ENCODE measurements at places on chromosomes 16 and 17. TPM values are rescaled to one million over a fixed set of nuclear protein-coding genes. Genes with fewer than 3 reads are reported as not detected.

GRCh38 chr16:58589326-58589905 is 40.2 kb downstream of the CNOT1 start:
- H3K4me3 ChIP-seq: no peak overlapping the region
- H3K27me3 ChIP-seq: no peaks in the 10 kb centered on the region

HS3ST3A1 gene
- not detected for total RNA-seq

GRCh38 chr16:49951574-49952195 is 73.3 kb upstream of the CNEP1R1 start:
- no peak overlapping the region for H3K4me3 ChIP-seq
- no peak overlapping the region for H3K27ac ChIP-seq
- H3K4me1 ChIP-seq: no peaks in the 10 kb centered on the region

UBE2Z gene
- 109 TPM for total RNA-seq

GRCh38 chr16:57999971-58000705 is at the start of gene ZNF319:
ZNF319 (minus strand) TSS chr16:58000672; CDS start chr16:57998265, 2,407 bp downstream.
- no peaks in the 10 kb centered on the region for H3K27me3 ChIP-seq
- peak; percentile 24 for DNase-seq
- peak within 1 kb of the TSS; percentile 94 for H3K4me3 ChIP-seq
- H3K36me3 ChIP-seq: no peaks in the 10 kb centered on the region
- H3K27ac ChIP-seq: peak within 1 kb of the TSS; percentile 90

CRYBA1 gene
- total RNA-seq: not detected

DNA sequence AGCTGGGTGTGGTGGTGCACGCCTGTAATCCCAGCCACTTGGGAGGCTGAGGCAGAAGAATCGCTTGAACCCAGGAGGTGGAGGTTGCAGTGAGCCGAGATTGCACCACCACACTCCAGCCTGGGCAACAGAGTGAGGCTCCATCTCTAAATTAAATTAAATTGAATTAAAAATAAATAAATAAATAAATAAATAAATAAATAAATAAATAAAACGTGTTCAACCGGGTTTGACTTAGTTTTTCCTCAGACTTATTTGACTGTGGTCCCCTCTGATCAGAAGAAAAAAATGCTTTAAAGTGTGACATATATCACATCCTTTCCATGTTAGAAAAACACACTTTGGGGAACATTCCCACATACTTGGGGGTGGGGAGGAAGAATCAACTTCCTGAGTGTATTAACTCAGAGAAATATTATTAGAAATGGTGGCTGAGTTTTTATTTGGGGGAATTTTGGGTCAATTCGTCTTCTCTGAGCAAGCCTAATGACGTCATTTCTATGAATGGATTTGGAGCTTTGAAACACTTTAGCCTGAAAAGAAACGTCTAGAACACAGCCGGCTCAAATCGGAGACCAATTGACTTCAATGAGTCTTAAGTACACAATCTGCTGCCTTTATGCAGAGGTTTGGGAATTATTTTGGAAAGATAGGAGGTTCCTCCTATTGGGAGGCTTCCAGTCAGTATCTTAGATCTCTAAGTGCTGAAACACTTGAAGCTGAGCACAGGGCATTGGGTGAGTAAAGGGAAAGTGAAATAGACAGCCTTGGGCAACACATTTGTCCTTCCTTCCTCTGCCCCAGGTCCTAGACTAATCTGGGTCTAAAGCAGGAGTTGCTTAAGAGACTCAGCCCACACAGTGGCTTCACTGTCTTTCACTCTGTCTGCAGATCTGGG is 132.6 kb downstream of the PITPNC1 start:
- H3K27ac ChIP-seq: peak overlapping the region; percentile 64
- DNase-seq: no peak
- no peaks in the 10 kb centered on the region for H3K27me3 ChIP-seq

GRCh38 chr17:51707216-51707615 is 446.9 kb downstream of the UTP18 start:
- no peaks in the 10 kb centered on the region for H3K36me3 ChIP-seq
- no peak overlapping the region for H3K4me3 ChIP-seq

- H3K4me3 ChIP-seq: no peak overlapping the region
- no peaks in the 10 kb centered on the region for H3K36me3 ChIP-seq
- no peak overlapping the region for H3K27ac ChIP-seq
- peaks cover 9% of the 10 kb centered on the region for H3K27me3 ChIP-seq
Measured at GRCh38 chr16:55588799-55589198, 22.3 kb downstream of the CAPNS2 start.

GRCh38 chr16:1520461-1520860 is 13.0 kb upstream of the TMEM204 start:
- H3K4me1 ChIP-seq: peaks cover under 1% of the 10 kb centered on the region
- H3K27ac ChIP-seq: no peak overlapping the region
- H3K36me3 ChIP-seq: no peaks in the 10 kb centered on the region
- H3K4me3 ChIP-seq: no peak overlapping the region
- peak; percentile 1 for DNase-seq
- no peaks in the 10 kb centered on the region for H3K27me3 ChIP-seq

DNA sequence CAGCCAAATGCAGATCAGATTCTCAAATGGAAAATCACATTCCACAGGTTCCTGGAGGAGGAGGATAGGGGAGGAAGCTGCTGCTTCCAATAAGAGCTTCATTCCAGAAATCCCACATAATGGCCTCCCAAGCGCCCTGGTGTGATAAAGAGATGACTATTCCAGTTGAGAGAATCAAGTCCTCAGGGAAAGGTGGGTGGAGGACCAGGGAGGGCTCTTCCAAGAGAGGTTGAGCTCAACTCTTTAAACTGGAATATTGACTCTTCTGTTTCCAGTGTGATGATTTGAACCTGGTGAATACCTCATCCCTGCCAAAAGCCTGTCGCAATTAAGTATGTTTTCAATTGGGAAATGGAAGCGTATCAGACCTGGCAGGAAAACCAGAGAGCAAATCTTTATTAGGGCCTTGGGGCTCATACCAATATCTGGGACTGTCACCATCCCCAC is 81.4 kb upstream of the DYNLRB2 start:
- H3K27me3 ChIP-seq: peaks cover 11% of the 10 kb centered on the region
- H3K27ac ChIP-seq: no peak overlapping the region
- H3K36me3 ChIP-seq: no peaks in the 10 kb centered on the region
- DNase-seq: no peak
- no peaks in the 10 kb centered on the region for H3K4me1 ChIP-seq
- no peak overlapping the region for H3K4me3 ChIP-seq

LGALS9B gene
- not detected for total RNA-seq

ALDH3A1 gene
- total RNA-seq: not detected

- H3K27ac ChIP-seq: no peak overlapping the region
- H3K4me1 ChIP-seq: peaks cover 2% of the 10 kb centered on the region
- no peak overlapping the region for H3K4me3 ChIP-seq
- no peaks in the 10 kb centered on the region for H3K36me3 ChIP-seq
- peaks cover 10% of the 10 kb centered on the region for H3K27me3 ChIP-seq
- DNase-seq: no peak
Measured at GRCh38 chr16:56048425-56049105, 142.7 kb upstream of the GNAO1 start.

EIF3CL gene
- total RNA-seq: 19.0 TPM

- no peaks in the 10 kb centered on the region for H3K36me3 ChIP-seq
- peak overlapping the region; percentile 8 for H3K27ac ChIP-seq
Measured at GRCh38 chr17:77778636-77779489, 179.6 kb upstream of the TNRC6C start.

QRICH2 gene
- 8.3 TPM for total RNA-seq

- H3K27me3 ChIP-seq: no peaks in the 10 kb centered on the region
- no peaks in the 10 kb centered on the region for H3K36me3 ChIP-seq
- peak overlapping the region; percentile 96 for H3K4me3 ChIP-seq
- peaks cover 50% of the 10 kb centered on the region for H3K4me1 ChIP-seq
- H3K27ac ChIP-seq: peak overlapping the region; percentile 97
Measured at GRCh38 chr16:11914210-11915113, 1.3 kb downstream of the GSPT1 start.

TNFRSF13B gene
- 1.3 TPM for total RNA-seq

GRCh38 chr16:2212362-2213324 is 2.0 kb upstream of the BRICD5 start:
- H3K36me3 ChIP-seq: peaks cover 5% of the 10 kb centered on the region
- no peak for DNase-seq
- peaks cover 8% of the 10 kb centered on the region for H3K4me1 ChIP-seq
- peak overlapping the region; percentile 65 for H3K4me3 ChIP-seq
- H3K27ac ChIP-seq: peak overlapping the region; percentile 44
- H3K27me3 ChIP-seq: no peaks in the 10 kb centered on the region

TMEM114 gene
- total RNA-seq: not detected

- H3K27ac ChIP-seq: no peak overlapping the region
- H3K36me3 ChIP-seq: peaks cover 32% of the 10 kb centered on the region
- H3K4me1 ChIP-seq: peaks cover 2% of the 10 kb centered on the region
- no peaks in the 10 kb centered on the region for H3K27me3 ChIP-seq
Measured at GRCh38 chr17:13940858-13941665, 128.2 kb upstream of the COX10 start.

CACNA1H gene
- total RNA-seq: 2.7 TPM

CNTNAP1 gene
- 3.0 TPM for total RNA-seq

- H3K27me3 ChIP-seq: no peaks in the 10 kb centered on the region
- no peaks in the 10 kb centered on the region for H3K36me3 ChIP-seq
- DNase-seq: no peak
- peak within 1 kb of the TSS; percentile 64 for H3K27ac ChIP-seq
- no peak within 1 kb of the TSS for H3K4me3 ChIP-seq
Measured at GRCh38 chr17:44847586-44847985, at the start of gene HIGD1B. HIGD1B (plus strand) TSS chr17:44847883; CDS start chr17:44848153, 270 bp downstream.

- DNase-seq: no peak
- peaks cover 8% of the 10 kb centered on the region for H3K36me3 ChIP-seq
- no peak overlapping the region for H3K27ac ChIP-seq
- H3K4me1 ChIP-seq: peaks cover 3% of the 10 kb centered on the region
- no peaks in the 10 kb centered on the region for H3K27me3 ChIP-seq
Measured at GRCh38 chr16:20851601-20852000, 45.3 kb downstream of the REXO5 start.

- H3K36me3 ChIP-seq: no peaks in the 10 kb centered on the region
- H3K4me1 ChIP-seq: peaks cover 4% of the 10 kb centered on the region
- no peak overlapping the region for H3K4me3 ChIP-seq
- DNase-seq: no peak
- H3K27me3 ChIP-seq: no peaks in the 10 kb centered on the region
Measured at GRCh38 chr16:50645563-50646220, 35.4 kb downstream of the SNX20 start.

DNA sequence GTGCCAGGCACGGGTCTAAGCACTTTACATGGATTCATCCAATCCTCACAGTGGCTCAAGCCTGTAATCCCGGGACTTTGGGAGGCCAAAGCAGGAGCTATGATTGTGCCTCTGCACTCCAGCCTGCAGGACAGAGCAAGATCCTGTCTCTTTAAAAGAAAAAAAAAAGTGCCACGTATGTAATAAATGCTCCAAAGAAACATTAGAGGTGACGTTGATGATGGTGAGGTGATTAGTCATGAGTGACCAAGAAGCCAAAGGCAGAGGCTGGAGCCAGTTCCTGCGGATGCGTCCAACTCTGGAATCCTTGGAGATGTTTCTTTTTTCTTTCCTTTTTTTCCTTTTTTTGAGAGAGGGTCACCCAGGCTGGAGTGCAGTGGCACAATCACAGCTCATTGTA is 59.4 kb upstream of the SIAH1 start:
- H3K4me1 ChIP-seq: no peaks in the 10 kb centered on the region
- H3K36me3 ChIP-seq: no peaks in the 10 kb centered on the region
- no peaks in the 10 kb centered on the region for H3K27me3 ChIP-seq
- no peak overlapping the region for H3K4me3 ChIP-seq
- no peak overlapping the region for H3K27ac ChIP-seq

- H3K4me1 ChIP-seq: no peaks in the 10 kb centered on the region
- no peak for DNase-seq
- no peaks in the 10 kb centered on the region for H3K36me3 ChIP-seq
Measured at GRCh38 chr17:21742326-21742725, 50.0 kb downstream of the KCNJ18 start.

GRCh38 chr17:37592291-37592690 is 16.9 kb downstream of the SYNRG start:
- H3K4me3 ChIP-seq: peak overlapping the region; percentile 5
- H3K27ac ChIP-seq: no peak overlapping the region
- no peaks in the 10 kb centered on the region for H3K27me3 ChIP-seq
- peaks cover 20% of the 10 kb centered on the region for H3K36me3 ChIP-seq
- DNase-seq: no peak

GRCh38 chr16:74902161-74902560 is 82.8 kb downstream of the WDR59 start:
- H3K27ac ChIP-seq: no peak overlapping the region
- H3K4me1 ChIP-seq: no peaks in the 10 kb centered on the region
- DNase-seq: no peak
- peaks cover 51% of the 10 kb centered on the region for H3K36me3 ChIP-seq
- H3K27me3 ChIP-seq: no peaks in the 10 kb centered on the region
- H3K4me3 ChIP-seq: no peak overlapping the region

- no peak overlapping the region for H3K4me3 ChIP-seq
- peaks cover 2% of the 10 kb centered on the region for H3K27me3 ChIP-seq
- H3K36me3 ChIP-seq: no peaks in the 10 kb centered on the region
- no peaks in the 10 kb centered on the region for H3K4me1 ChIP-seq
- H3K27ac ChIP-seq: no peak overlapping the region
Measured at GRCh38 chr17:11506635-11507034, 91.6 kb upstream of the DNAH9 start.

GRCh38 chr16:79602628-79603014 is 2.1 kb upstream of the MAF start:
- no peak for DNase-seq
- H3K4me1 ChIP-seq: peaks cover 29% of the 10 kb centered on the region
- H3K36me3 ChIP-seq: no peaks in the 10 kb centered on the region
- H3K27me3 ChIP-seq: peaks cover 53% of the 10 kb centered on the region
- no peak overlapping the region for H3K27ac ChIP-seq
- H3K4me3 ChIP-seq: peak overlapping the region; percentile 96

GRCh38 chr16:78576941-78577340 is 477.5 kb downstream of the WWOX start:
- H3K27me3 ChIP-seq: no peaks in the 10 kb centered on the region
- no peaks in the 10 kb centered on the region for H3K4me1 ChIP-seq
- H3K27ac ChIP-seq: no peak overlapping the region

- no peak for DNase-seq
- H3K4me3 ChIP-seq: no peak overlapping the region
- no peak overlapping the region for H3K27ac ChIP-seq
- H3K4me1 ChIP-seq: peaks cover 7% of the 10 kb centered on the region
Measured at GRCh38 chr17:37820995-37821713, 76.3 kb upstream of the HNF1B start.

DNA sequence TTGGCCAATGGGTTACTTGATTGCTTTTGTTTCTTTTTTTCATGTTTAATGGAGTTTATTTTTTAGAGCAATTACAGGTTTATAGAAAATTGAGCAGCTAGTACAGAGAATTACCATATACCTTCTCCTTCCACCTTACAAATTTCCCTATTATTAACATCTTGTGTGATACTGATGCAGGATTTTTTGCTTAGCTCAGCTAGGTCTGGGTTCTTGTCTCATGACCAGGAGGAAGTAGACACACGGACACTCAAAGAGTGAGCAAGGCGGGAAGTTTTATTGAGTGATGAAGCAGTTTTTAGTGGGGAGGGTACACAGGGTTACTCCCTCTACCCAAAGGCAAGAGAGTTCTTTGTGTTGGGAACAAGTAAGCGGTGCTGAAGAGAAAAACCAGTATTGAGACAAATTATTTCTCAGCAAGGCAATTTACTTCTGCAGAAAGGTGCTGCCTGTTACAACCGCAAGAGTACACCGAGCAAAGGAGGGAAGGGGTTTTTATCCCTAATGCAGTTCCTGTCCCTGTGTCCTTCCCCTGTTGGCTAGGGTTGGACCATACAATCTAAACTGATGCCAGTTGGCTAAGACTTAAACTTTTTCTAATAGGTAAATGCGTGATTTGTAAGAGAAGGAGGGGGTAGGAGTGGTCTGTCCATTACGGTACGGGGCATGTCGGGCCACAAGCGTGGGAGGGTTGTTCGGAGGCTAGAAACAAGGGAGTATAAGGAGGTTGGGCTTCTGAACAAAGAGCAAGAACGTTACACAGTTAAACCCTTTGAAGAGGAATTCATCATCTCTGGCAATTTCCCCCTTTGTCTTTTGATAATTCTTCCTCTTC is 26.9 kb downstream of the SEC14L1 start:
- DNase-seq: no peak
- H3K4me3 ChIP-seq: no peak overlapping the region
- H3K27me3 ChIP-seq: no peaks in the 10 kb centered on the region
- peaks cover 35% of the 10 kb centered on the region for H3K4me1 ChIP-seq
- H3K27ac ChIP-seq: no peak overlapping the region

Data from naive thymus-derived CD8-positive, alpha-beta T cell (primary cell).